ENCODE measurements at places on chromosomes 16 and 17. TPM values are rescaled to one million over a fixed set of nuclear protein-coding genes. Genes with fewer than 3 reads are reported as not detected.
A peak's percentile ranks its signal among the peaks of the same experiment; 100 is the strongest.

CSF3 gene
- polyA plus RNA-seq: not detected

SLC6A4 gene
- polyA plus RNA-seq: 0.90 TPM

KRT34 gene
- not detected for polyA plus RNA-seq

CAMKK1 gene
- polyA plus RNA-seq: 4.1 TPM

CORO6 gene
- 5.6 TPM for polyA plus RNA-seq

ANKRD40CL gene
- 0.30 TPM for polyA plus RNA-seq

ADAP2 gene
- polyA plus RNA-seq: 3.7 TPM

PERCC1 gene
- polyA plus RNA-seq: not detected

EPN3 gene
- 15.4 TPM for polyA plus RNA-seq

EFNB3 gene
- polyA plus RNA-seq: 23.8 TPM

KRT39 gene
- not detected for polyA plus RNA-seq

PRSS27 gene
- 1.5 TPM for polyA plus RNA-seq

- no peak for DNase-seq
These were observed 32.3 kb downstream of the FBXO31 start for GRCh38 chr16:87351320-87351698.

DNA sequence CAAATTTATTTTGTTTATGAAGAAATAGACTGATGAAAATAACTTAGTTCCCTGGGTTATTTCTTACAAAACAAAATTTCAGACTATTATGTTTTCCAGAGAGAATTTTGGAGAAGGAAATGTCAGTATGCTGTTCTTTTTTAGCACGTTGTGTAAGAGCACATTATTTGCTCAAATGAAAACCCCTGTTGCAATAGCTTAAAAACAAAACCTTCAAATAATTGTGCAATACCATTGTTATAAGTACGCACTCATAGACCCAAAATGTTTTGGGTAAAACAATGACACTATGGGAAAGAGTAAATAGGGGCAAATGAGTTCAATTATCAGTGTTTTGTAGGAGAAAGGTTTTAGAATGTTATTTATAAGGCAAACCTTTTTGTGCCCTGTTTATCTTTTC, 18.2 kb downstream of the VMP1 start:
- no peak for DNase-seq

GRCh38 chr17:44397479-44398440, 8.3 kb upstream of the ITGA2B start:
- DNase-seq: no peak

- no peak for DNase-seq
These were observed 44.1 kb downstream of the RAB11FIP4 start for GRCh38 chr17:31435581-31435980.

- DNase-seq: no peak
These were observed 6.5 kb downstream of the P2RX5 start for GRCh38 chr17:3689262-3690093.

GRCh38 chr16:29982560-29983419, 9.1 kb downstream of the TAOK2 start:
- no peak for DNase-seq

DNA sequence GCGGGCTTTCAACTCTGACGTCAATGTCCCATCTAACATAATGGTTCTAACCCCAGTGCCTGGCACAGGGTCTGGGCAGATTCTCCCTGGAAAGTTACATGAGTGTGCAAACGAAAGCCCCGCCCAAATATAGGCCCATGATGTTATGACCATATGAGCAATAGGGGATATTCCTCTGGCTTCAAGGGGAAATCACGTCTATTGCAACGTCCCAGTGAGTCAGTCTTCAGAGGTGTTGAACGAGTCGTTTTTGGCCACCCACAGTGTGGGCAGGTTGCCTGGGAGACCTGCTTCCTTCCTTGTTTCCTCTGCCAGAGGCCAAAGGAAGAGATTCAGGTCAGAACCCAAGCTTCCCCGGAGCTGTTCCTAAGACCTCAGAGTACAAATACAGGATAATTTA, 30.3 kb downstream of the PIK3R5 start:
- no peak for DNase-seq

DNA sequence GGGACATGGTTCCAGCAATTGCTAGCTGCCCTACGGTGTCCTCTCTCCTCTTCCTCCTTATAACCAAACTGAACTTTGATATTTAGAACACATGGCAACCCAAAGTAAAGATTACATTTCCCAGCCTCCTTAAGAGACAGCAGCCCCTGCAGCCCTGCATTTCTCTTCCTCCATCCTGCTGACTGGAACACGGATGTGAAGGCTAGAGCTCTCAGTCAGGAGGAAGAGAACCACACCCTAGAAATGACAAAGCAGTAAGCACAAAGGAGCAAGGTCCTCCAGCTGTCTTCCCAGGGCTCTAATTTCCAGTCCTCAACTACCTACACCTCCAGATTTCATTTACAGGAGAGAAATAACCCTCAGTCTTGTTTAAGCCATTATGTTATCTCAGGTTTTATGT, 10.9 kb downstream of the DYNC1LI2 start:
- no peak for DNase-seq

DNA sequence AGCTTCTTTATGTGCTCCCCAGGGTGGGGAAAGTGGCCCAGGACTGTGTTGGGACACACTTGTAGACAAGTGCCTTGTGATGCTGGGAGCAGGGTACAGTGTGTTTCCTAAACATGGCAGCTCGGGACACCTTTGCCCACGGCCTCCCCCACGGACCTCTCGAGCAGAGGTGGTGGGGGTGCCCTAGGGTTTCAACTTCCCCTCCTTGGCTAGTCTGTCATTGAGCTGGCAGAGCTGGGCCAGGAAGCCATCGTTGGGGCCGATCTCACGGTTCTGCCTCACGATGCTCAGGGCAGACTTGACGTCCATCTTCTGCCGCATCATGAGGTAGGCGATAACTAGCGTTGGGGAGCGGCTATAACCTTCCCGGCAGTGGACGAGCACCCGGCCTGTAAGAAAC, 9.4 kb downstream of the DUSP3 start:
- DNase-seq: no peak

- DNase-seq: no peak
These were observed 4.0 kb downstream of the WBP2 start for GRCh38 chr17:75850928-75851692.

- no peak for DNase-seq
These were observed 54.1 kb downstream of the METRNL start for GRCh38 chr17:83133302-83134121.

GRCh38 chr17:20315821-20316220, 151.5 kb downstream of the LGALS9B start:
- no peak for DNase-seq

- no peak for DNase-seq
These were observed 30.6 kb upstream of the TNRC6C start for GRCh38 chr17:77927777-77928518.

GRCh38 chr16:24116989-24117388, 139.1 kb upstream of the CACNG3 start:
- DNase-seq: no peak

DNA sequence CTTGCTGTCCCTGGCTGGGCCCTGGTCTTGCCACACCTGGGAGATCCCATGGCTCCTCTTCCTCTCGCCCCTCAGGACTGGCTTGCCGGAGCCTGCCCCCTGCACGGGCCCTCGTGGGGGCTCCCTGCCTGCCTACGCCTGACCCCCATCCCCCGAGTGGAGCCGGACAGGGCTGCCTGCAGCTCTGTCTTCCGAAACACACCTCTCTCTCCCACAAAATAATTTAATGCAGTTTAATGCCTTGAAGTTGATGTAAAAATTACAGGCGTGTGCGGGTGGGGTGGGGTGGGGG, 22.4 kb upstream of the SLC38A10 start:
- no peak for DNase-seq

GRCh38 chr17:11996722-11997146, 541 bp downstream of the ZNF18 start:
- DNase-seq: peak; percentile 27

DNA sequence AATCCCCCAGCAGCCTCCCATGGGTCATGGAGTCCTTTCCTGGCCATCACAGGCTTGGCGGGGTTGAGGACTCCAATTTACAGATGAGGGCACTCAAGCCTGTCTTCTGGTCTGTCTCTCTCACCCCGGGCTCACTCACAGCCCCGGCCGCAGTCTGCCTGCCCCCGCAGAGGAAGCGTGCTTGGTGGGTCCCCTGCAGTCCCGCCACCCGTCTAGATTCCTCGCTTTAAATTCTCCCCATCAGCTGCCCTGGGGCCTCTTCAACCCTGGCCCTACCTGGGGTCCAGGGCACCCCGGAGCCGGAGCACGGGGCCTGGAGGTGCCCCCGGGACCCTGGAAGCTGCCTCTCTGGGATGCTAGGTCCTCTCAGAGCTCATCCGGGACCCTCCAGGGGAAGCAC, 92.9 kb downstream of the ENGASE start:
- no peak for DNase-seq

GRCh38 chr16:14302399-14303181, 231.5 kb downstream of the MRTFB start:
- no peak for DNase-seq

GRCh38 chr16:50521246-50521900, 26.8 kb upstream of the NKD1 start:
- DNase-seq: no peak

- no peak for DNase-seq
These were observed 2.7 kb upstream of the NFE2L1 start for GRCh38 chr17:48045316-48046001.

DNA sequence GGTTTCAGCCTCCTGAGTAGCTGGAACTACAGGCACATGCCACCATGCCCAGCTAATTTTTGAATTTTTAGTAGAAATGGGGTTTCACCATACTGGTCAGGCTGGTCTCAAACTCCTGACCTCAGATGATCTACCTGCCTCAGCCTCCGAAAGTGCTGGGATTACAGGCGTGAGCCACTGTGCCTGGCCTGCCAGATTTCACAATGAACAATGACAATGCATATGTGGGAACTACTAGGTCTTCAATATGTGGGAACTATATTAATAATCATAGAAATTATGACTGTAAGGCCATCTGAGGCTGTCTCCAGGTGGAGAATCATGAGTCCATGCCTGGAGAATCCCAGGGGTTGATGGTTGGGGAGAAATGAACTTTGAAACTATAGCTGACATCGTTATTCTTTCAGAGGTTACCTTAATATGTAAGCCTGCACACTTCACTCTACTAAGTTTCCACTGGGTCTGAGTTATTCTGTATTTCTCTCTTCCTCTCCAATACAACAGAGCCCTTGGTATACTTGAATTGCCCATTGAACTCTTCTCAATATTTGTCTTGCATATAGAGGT, 7.2 kb upstream of the DRC7 start:
- DNase-seq: no peak

DNA sequence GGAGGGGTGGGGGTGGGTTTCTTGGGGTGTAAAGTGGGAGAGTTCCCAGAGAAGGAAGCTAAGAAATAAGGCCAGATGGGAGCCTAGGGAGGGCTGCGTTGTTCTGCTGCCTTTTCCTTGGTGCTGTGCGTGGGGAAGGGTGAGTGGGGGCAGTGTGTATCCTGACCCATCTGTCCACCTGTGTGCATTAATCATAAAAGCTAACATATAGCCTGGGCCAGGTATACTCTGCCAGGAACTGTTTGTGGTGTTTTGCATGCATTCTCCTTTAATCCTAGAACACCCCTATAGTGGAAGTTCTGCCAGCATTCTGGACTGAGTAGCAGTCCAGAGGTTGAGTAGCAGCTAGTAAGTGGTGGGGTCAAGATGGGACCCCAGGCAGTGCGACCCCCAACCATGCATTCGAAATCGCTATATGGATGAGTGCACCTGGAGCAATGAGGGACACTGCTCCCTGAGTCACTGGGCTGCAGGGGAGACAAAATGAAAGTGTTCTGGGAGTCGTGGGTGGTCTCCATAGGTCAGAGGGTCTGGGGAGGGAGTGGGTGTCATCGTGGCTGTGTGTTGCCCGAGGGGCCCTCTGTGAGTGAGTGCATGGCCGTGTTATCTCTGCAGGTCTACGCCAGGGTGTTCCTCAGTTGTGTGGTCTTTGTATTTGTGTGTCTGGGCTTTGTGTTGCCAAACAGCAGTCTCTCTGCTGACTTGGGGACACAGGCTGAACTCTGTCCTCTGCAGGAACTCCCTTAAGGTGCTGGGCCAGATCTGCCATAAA, 1.3 kb downstream of the ERBB2 start:
- no peak for DNase-seq

DNA sequence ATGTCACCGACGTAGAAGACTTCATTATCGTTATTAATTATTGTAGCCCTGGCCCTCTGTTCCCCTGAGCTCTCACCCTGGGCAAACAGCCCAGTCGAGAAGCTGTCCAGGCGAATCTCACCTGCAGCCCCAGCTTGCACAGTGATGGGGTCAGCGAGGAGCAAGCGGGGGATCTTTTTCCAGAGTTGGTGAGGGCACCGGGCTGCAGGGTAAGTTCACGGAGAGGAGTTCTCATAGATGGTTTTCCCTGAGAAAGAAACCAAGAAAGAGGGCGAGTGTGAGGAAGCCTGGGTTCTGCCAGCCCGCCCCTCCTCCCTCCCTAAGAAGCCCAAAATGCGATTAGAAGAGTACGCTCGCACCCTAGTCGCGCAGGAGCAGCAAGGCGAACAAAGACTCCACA, 436 bp downstream of the SPAG5 start:
- DNase-seq: no peak

- DNase-seq: no peak
These were observed 7.8 kb upstream of the RNASEK start for GRCh38 chr17:7004398-7005253.

- DNase-seq: no peak
These were observed 246.9 kb upstream of the GSE1 start for GRCh38 chr16:85366031-85366763.

GRCh38 chr16:56549161-56549560, 15.7 kb upstream of the MT4 start:
- DNase-seq: no peak

GRCh38 chr16:85738923-85739715, 11.8 kb downstream of the C16orf74 start:
- DNase-seq: no peak

DNA sequence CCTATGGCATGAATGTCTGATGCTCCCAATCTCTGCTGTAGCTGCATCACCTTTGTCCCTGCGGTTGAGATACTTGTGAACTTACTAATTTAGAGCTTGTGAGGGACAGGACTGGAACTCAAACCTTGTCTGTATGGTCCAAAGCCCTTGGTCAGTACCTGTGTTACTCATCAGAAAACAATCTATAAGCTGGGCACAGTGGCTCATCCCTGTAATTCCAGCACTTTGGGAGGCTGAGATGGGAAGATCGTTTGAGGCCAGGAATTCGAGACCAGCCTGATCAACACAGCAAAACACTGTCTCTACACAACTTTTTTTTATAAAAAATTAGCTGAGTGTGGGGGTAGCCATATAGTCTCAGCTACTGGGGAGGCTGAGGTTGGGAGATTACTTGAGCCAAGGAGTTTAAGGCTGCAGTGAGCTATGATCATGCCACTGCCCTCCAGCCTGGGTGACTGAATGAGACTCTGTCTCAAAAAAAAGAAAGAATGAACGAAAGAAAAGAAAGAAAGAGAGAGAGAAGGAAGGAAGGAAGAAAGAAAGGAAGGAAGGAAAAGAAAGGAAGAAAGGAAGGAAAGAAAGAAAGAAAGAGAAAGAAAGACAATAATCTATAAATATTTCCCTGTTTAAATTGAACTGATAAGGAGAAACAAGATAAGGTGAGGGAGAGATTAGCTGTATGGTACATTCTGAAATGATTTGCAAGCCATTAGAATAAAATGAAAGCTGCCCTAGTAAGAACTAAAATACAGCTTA, 31.7 kb upstream of the MYH10 start:
- DNase-seq: no peak

- no peak for DNase-seq
These were observed 4.4 kb upstream of the HOXB13 start for GRCh38 chr17:48732688-48733629.

- DNase-seq: no peak
These were observed 213.4 kb downstream of the SLC39A11 start for GRCh38 chr17:72878975-72879660.

Data from renal pelvis (tissue), 12 donors.